ENCODE measurements at places on chromosomes 3 and 15. TPM values are rescaled to one million over a fixed set of nuclear protein-coding genes. Genes with fewer than 3 reads are reported as not detected.

Gene STRIT1
- 15.3 TPM for total RNA-seq

Gene FANCD2OS
- not detected for total RNA-seq

Gene NUSAP1
- 39.2 TPM for total RNA-seq

Gene DAZL
- not detected for total RNA-seq

Gene SLC12A8
- total RNA-seq: 1.5 TPM

Gene PODXL2
- total RNA-seq: 5.8 TPM

Gene LCMT2
- total RNA-seq: 7.5 TPM

Gene TIMMDC1
- total RNA-seq: 74.9 TPM

Gene FBXW12
- total RNA-seq: 0.09 TPM

Gene AHSG
- 0.75 TPM for total RNA-seq

Gene VEPH1
- total RNA-seq: 1.2 TPM

Gene DNAJC13
- total RNA-seq: 38.6 TPM

Gene TP53BP1
- total RNA-seq: 48.8 TPM

Gene MYEF2
- total RNA-seq: 2.8 TPM

Gene ECE2
- total RNA-seq: not detected

Gene PTH1R
- total RNA-seq: 20.7 TPM

Gene PLCH1
- 0.44 TPM for total RNA-seq

Gene GPR27
- 1.5 TPM for total RNA-seq

Gene CPN2
- total RNA-seq: 0.04 TPM

Gene RBM6
- 58.9 TPM for total RNA-seq

Gene ZBBX
- total RNA-seq: 0.13 TPM

Gene CCR4
- 0.04 TPM for total RNA-seq

Gene GHSR
- not detected for total RNA-seq
